ENCODE measurements at places on chromosomes 12 and 14.
A peak's percentile ranks its signal among the peaks of the same experiment; 100 is the strongest.

GRCh38 chr12:72349491-72349890, 77.3 kb downstream of the TRHDE start:
- DNase-seq, result no peak

- DNase-seq, result no peak
Measured at GRCh38 chr12:68614769-68615168, 4.1 kb downstream of the RAP1B start.

- DNase-seq, result peak; percentile 36
Measured at GRCh38 chr12:51934080-51934479, 17.4 kb upstream of the ACVR1B start.

GRCh38 chr12:28303192-28303591, 112.9 kb downstream of the CCDC91 start:
- no peak for DNase-seq

GRCh38 chr14:32453857-32454810, 125.0 kb downstream of the AKAP6 start:
- no peak for DNase-seq

DNA sequence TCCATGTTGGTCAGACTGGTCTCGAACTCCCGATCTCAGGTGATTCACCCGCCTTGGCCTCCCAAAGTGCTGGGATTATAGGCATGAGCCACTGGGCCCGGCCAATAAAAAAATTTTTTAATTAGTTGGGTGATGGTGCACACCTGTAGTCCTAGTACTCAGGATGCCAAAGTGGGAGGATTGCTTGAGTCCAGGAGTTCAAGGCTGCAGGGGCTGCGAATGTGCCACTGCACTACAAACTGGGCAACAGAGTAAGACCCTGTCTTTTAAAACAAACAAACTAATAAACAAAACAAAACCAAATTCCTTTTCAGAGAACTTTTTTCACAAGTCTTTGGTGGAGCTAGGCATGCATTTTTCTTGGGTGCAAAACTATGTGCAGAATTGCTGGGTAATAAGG, 10.1 kb upstream of the SPSB2 start:
- DNase-seq, result no peak

DNA sequence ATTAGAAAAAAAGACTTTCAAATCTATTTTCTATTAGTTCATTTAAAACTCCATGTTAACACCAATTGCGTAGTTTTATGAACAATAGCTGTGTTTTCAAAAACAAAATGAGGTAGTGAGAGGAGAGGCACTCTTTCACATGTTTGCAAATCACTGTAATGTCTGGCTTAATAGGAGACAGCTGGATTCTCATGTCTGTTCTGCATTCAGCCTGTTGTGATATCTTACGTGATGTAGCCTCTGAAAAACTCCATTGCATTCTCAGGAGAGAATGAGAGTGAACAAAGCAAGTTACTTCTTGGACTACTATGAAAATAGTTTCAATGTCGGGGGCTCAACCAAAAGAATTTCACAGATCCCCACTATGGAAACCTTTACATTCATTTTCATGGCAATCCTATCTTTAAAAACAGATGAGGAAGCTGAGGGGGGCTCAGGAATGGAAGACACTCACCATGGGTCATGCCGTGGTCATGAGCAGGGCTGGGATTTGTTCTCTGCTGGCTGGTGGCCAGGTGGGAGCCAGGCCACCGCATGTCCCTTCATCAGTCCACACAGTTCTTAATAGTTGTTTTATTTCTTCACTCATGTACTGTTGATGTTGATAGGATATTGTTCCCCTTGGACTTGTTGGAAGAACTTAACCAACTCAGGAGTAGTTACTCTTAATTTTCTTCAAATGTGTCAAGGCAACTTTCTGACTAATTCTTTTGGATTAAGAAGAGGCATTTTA, 346.2 kb upstream of the FAR2 start:
- DNase-seq, result no peak

DNA sequence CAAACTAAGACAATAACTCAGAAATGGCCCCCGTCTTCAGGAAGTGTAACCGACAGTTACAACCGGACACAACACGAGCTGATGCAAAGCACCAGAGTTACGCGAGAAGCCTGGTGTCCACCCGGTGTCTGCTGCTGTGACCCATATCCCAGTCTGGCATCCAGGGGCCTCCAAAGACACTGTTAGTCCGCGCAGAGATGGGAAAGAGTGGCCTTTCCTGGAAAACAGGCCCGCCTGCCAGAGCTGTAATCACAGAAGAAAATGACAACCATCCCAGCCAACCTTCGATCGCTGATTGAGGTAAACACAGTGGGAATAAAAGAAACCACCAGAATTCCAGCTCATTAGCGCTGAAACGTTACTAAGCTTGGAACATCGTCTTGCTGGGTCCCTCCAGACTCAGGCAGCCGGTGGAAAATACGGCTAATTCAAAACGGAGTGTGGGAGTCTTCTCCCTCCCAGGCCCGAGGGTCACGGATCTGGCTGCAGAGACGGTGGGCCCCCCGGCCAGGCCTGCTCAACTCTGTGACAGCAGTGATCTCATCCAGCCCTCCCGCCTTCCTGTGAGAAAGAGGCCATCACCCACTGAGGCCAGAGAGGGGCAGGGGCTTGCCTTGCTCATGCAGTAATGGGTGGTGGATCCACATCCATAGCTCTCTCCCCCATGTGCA, 273.9 kb upstream of the RTL1 start:
- no peak for DNase-seq

Data from endodermal cell (in vitro differentiated cells).